ENCODE measurements at places on chromosomes 2 and 18.

DNA sequence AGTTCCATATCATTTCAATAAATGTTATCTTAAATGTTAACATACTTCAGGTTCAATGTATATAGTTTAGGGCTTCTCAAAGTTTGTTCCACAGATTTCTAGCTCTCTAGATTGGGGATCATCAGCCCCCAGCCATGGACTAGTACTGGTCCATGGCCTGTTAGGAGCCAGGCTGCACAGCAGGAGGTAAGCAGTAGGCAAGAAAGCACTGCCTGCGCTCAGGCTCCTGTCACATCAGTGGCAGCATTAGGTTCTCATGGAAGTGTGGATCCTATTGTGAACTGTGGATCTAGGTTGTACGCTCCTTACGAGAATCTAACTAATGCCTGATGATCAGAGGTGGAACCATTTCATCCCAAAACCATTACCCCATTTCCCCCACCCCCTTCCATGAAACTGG lies 531.1 kb downstream of the PARD3B start:
- no peak for DNase-seq

- no peak for DNase-seq
Observed at GRCh38 chr18:53101536-53102105, 761.6 kb downstream of the DCC start.

DNA sequence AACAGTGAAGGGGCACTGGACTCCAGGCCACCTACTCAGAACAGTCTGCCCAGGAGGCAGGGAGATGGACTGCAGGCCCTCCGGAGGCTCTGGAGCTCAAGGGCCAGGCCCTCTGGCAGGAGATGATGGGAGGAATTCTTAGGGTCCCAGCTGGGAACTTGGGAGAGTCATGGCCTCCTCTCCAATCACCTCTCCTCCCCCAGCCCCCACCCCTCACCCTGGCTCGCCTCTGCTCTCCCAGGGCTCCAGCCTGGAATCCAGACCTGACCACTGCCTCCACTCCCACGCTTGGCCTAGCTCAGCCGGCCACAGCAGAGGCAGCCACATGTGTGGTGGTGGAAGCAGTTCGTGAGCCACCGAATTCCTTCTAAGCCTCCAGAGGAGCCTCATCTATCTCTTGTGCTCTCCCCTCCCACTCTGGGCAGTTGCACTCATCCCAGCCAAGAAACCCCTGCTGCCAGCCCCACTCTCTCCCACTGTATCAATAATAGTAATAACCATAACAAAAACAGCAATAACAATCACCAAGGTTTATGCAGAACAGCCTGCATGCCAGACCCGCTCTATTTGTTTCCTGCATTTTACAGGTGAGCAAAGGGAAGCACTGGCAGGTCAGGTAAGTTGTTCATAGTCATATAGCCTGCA lies 67.4 kb downstream of the TNS1 start:
- DNase-seq, result no peak

DNA sequence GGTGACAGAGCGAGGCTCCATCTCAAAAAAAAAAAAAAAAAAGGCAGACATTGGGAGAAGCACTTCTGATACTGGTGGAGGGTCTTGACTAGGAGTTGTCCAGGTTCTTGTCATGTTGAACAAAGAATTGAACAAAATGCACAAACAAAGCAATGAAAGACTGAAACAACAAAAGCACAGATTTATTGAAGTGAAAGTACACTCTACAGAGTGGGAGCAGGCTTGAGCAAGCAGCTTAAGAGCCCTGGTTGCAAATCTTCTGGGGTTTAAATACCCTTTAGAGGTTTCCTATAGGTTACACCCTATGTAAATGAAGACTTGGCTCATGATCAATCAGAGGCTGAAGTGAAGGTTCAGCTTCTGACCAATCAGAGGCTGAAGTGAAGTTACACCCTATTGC lies 6.4 kb upstream of the SS18 start:
- DNase-seq, result no peak

DNA sequence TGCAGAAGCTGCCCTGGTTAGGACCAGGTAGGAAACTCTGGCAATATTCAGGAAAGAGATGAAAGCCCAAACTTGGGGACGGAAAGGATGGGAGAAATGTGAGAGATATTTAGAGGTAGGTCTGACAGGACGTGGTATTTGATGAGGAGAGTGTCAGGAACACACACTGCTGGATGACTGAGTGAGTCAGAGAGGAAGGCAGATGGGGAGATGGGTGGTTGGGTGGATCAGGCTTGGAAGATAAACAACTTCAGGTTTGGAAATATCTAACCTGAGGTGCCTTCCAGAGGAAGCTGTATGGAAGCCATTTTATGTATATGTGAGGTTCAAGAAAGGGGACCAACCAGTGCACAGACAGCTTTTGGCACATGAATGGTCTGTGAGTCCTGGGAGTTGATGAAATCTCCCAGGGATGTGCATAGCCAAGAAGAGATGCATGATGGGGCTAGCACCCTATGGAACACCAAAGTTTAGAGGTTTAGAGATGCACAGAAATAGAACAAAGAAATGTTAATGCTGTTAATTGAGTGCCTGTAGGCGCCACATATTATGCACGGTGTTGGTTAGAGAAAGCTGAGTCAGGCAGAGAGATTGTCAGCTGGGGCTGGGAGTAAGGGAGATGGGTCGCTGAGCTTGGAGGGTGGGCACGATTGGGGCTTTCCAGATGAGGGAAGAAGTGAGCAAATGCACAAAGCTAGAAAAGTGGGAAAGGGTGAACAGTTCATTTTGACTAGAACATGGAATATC lies 101.0 kb downstream of the VIT start:
- no peak for DNase-seq

DNA sequence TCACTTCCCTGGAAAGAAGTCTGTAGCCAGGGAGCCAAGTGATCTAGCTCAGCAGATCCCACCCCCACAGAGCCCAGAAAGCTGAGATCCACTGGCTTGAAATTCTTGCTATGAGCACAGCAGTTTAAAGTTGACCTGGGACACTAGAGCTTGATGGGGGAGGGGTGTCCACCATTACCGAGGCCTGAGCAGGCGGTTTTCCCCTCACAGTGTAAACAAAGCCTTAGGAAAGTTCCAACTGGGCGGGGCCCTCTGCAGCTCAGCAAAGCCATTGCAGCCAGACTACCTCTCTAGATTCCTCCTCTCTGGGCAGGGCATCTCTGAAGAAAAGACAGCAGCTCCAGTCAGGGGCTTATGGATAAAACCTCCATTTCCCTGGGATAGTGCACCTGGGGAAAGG lies 887.2 kb upstream of the LRATD1 start:
- no peak for DNase-seq

GRCh38 chr2:109134741-109135358 lies 5.8 kb downstream of the SH3RF3 start:
- no peak for DNase-seq

DNA sequence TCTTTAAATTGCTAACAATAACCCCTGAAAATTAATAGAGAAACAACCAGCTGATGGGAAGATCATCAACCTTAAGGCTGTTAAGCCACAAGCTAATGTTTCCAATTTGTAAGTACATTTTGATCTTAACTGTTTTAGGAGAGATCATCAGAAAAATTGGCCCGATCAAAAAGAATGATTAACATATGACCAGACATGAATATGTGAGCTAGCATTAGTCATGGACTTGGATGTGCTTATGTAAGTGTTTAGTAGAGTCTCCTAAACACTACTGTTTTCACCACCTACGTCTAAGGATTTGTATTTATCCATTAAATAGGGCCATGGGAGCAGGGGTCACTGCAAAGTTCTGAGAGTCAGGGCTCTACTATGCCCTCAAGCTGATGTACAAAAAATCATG lies 4.3 kb downstream of the LMAN1 start:
- no peak for DNase-seq

GRCh38 chr2:73243884-73244570 lies 9.9 kb downstream of the CCT7 start:
- no peak for DNase-seq

- no peak for DNase-seq
Observed at GRCh38 chr2:29193111-29193510, 77.9 kb downstream of the CLIP4 start.

DNA sequence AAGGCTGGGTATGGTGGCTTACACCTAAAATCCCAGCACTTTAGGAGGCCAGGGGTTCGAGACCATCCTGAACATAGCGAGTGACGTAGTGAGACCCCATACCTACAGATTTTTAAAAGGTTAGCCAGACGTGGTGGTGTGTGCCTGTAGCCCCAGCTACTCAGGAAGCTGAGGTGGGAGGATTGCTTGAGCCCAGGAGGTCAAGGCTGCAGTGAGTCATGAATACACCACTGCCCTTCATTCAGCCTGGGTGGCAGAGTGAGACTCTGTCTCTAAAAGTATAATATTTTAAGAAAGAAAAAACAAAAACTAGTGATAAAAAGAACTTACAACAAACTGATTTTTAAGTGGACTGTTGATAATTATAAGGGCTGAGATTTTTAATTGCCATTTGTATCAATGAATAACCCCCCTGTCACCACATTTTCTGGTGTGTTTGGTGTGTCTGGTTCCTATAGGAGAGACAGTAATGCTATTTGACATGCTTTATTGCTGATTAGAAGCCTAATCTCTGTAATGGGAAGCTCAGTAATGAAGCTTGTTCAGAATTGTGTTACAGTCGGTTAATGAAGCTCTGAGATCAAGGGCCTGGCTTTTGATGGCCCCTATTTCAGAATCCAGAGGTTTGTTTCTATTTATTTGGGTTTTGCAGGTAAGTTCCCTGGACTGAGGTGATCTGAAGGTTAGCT lies 147.0 kb downstream of the NEDD4L start:
- no peak for DNase-seq

DNA sequence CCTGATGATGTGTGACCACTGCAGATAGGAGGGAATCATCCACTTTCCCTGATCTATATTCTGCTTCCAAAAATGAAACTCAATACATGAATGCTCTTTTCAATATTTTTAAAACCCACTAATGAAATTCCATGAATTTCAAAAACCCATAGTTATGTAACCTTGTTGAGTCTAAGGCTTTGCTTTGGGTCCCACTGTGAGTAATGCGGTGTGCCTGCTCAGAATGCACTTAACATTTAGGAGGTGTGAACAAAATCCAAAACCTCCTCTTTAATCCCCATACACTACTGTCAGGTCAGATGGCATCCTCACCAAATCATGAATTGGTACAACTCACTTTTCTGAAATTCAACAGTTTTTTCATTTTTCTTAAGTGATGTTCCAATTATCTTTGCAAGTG lies 50.4 kb downstream of the CCDC93 start:
- DNase-seq, result no peak

DNA sequence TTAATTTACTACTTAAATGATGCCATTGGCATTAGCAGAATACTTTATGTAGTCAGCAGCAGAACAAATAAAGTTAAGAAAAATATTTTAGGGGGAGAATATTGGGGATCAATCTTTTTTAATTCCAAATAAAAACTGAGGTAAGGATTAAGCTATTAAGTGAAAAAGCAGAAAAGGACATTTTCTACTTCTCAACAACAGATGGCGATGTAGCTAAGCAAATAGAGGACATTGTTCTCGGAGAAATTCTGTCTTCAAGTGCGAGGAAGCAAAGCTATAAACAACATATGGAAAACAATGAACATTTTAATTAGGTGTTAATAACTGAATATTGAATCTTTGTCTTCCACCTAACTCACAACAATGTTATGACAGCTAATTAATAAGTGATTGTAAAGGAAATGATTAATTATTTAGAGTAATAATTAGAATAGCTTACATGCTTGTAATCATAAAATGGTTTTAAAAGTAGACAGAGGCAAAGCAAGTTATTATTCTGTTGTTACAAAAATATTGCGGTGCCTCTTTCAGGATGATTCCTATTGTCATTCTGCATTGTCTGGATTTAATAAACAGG lies 32.9 kb upstream of the CCDC93 start:
- no peak for DNase-seq

DNA sequence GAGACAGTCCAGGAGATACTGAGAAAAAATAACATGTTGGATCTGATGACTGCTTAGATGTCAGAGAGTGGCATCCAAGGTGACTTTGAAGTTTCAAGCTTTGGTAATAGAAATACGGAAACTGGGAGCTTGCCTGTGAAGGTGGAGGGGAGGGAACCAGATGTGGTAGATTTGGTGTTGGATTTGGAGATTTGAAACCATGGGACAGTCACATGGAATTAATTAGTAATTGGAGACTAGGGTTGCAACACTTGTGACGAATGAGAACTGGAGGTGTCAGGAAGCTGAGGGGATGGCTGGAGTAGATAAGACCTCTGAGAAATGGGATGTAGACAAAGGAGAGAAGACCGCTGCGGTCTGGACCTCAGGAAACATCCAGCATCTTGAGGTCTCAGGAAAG lies 46.7 kb downstream of the RPL37A start:
- DNase-seq, result no peak

DNA sequence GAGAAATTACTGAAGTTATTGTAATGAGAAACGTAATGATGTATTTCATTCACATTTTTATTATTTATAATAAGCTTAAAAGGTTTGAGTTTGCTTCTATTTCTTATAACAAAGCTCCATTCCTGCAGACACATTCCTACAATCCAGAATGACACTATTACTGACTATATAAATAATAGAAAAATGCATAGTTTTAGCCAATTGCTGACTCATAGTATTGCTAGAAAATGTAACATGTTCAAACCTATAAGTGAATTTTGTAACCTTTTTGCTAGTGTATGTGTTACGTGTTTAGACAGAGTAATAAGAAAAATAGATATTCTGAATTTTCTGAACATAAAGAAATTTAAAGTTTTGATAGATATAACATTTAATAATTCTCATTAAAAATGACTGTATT lies 9.3 kb upstream of the VWC2L start:
- no peak for DNase-seq

GRCh38 chr2:186691231-186691630 lies 2.6 kb upstream of the FAM171B start:
- DNase-seq, result no peak

GRCh38 chr2:47022186-47022765 lies 106.7 kb upstream of the MCFD2 start:
- no peak for DNase-seq

DNA sequence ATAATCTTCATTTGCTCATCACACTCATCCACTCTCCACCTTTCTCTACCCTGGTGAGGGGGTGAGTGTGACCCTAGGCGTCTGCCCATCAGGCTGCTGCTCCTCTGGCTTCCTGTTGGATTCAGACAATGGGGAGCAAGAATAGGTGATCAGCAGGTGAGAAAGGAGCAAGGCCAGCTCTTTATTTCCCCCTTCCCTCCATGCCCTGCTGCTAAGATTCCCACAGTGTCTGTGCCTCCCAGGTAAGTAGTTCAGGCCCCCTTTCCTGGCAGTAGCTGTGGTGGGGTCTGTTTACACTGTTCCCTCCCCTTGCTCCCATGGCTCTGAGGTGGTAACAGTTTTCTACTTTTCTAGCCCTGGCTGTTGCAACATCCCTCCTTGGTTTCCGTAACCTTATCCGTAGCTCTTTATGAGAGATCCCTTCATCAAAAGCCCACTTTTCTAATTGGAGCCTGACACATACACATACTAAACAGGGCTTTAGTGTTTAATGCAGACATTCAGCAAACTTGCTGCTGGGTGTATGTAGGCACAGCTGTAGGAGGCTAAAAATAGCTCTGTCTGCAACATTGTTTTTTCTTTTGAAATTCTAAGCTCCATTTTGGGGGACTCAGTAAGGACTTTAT lies 27.5 kb downstream of the MAP2 start:
- DNase-seq, result no peak

Data from stimulated activated CD8-positive, alpha-beta memory T cell treated with anti-CD3 and anti-CD28 coated beads, Interleukin-7, amount 100 ng/mL, for 1 hour (primary cell).